ENCODE measurements at places on chromosomes 16 and 17.
A peak's percentile ranks its signal among the peaks of the same experiment; 100 is the strongest.

DNA sequence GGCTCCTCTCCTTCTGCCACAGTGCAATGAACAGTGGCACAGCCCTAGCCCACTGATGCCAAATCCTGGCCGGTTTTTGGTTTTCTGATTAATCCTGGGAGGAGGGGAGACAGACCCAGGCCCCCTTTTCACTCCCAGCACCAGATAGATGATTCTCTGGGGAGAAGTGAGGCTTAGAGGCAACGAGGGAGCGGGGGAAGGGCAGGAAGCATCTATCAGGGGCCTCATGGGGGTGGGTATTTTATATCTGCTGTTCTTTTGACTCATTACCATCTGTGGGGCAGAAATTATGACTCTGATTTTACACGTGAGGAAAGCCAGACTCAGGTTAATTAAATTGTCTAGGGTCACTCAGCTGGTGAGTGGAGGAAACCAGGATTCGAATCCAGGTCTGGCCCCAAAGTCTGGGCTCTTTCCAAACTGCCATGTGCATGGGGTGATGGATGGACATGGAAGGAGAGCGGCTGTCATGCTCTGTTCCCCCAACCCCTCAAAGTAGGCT, 79.4 kb downstream of the MRM1 start:
- no peak for DNase-seq

DNA sequence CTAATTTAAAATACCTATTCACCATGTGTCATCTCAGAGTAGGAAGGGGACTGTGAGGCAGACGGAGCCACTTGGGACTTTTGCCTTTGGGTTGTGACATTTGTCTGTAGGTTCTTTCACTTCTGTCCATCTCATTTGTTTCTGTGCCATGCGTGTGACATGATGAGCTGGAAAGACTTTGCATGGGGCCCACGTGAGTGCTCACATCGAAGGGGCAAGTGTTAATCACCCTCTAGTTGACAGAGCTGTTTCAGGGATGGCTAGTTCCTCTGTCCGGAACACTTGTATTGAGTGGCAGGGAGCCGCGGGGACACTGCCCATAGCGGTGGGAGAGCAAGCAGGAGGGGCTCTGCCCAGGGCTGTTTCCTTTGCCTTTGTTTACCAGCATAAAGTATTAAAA, 112.0 kb downstream of the RPTOR start:
- DNase-seq: no peak

DNA sequence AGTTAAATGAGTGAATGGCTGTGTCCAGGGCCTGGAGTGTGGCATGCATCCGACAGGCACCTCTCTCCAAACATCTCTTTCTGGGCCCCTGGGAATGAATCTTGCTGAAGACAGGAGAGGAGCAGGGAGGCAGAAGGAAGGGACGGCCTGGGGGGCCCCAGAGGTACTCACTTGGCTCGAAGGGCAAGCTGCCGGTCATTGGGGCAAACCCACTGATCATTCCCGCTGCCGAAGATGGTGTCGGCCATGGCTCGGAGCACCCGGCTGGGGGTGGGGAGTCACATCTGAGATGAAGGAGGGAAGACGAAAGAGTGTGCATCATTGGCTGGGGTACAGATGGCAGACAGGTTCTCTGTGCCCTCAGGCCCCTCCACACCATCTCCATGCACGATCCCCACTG, 25.3 kb downstream of the RPH3AL start:
- no peak for DNase-seq

- DNase-seq: peak; percentile 19
Observed at GRCh38 chr17:20955427-20956323, 87.1 kb downstream of the USP22 start.

- DNase-seq: no peak
Observed at GRCh38 chr17:50935996-50936266, 69.8 kb upstream of the TOB1 start.

DNA sequence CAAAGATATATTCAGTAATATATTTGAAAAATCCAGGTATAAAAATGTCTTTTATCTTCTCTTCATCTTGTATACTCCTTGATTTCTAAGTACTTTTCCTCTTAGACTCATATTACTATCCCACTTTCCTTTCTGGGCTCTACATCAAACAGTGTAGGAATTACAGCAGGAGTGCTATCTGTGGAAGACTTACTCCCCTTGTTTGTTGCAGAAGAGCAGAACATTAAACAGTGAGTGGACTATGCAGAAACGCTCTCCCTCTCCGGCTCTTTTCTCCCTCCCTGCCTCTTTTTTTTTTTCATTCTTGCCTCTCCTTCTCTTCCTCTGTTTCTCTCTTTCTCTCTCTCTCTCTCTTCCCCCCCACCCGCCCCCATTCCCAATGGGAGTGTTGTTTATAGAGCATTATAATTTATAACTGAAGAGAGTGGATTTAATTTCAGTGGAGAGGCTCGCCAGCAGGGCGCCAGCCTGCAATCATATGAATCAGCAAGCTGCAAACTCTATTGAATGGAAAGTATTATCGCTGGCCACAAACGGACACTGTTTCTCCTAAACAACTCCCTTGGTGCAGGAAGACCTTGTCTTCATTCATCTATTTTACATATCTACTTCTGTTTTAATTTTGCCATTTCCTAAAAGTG, 242.3 kb upstream of the TBX2 start:
- peak; percentile 30 for DNase-seq

DNA sequence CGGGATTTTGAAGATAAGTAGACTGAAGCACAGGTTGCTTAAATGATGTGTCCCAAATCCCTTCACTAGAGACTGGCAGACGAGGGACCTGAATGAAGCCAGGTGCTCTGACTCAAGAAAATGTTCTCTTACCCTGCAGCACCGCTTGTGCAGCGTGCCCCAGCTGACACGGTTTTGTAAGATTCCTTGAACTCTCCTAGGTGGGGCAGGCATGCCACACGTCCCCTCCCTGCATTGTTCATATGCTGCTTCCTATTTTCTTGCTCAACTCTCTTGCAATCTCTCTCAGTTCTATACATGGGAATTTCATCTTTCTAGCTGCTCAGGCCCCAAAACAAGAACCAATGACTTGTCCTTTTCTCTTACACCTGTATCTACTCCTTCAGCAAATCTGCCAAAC, 22.1 kb upstream of the HNF1B start:
- DNase-seq: no peak

DNA sequence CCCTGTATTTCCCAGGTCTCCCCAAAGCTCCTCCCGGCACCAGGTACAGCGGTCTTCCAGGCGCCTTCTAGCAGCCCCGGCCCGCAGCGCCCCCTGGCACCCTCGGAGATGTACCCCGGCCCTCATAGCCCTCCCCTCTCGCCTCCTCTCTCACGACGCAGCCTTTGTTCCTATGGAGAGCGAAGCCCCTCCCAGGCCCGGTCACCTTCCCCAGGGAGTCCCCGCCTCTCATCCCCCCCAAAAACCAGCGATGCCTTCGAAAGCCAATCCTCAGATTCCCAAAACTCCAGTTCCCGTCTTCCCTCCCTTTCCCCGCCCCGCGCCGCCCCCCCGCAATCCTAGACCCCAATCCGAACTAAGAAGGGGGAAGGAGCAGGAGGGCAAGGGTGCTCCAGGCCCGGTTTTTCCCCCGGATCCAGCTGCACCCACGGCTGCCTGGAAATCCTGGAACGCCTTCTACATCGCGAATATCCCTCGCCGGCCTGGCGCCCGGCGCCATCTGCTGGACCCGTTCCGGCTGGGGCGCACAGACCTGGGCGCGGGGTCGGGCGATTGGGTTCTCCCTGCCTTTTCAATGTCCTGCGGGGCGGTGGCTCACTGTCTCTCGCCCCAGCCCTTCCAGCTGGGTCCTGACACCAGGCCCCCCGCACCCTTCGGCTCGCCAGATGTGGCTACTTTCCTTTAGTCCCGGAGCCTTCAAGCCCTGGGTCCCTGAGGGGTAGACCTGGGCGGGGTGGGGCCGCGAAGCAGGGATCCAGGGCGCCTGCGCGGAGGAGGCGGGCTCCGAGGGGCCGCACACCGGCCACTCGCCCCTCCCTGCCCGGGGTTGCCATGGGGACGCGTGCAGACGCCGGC, at the start of gene DNAH2:
Gene DNAH2, plus strand, starts transcription at position 844 of the 855 bp plus-strand sequence. CDS start 1,991 bp downstream, outside the sequence.
- peak; percentile 95 for DNase-seq

GRCh38 chr17:54899721-54900456, 763 bp upstream of the TOM1L1 start:
- DNase-seq: peak; percentile 8

- DNase-seq: no peak
Observed at GRCh38 chr16:53534206-53534605, 31.2 kb upstream of the AKTIP start.

- no peak for DNase-seq
Observed at GRCh38 chr16:1832838-1833454, 5.9 kb downstream of the FAHD1 start.

DNA sequence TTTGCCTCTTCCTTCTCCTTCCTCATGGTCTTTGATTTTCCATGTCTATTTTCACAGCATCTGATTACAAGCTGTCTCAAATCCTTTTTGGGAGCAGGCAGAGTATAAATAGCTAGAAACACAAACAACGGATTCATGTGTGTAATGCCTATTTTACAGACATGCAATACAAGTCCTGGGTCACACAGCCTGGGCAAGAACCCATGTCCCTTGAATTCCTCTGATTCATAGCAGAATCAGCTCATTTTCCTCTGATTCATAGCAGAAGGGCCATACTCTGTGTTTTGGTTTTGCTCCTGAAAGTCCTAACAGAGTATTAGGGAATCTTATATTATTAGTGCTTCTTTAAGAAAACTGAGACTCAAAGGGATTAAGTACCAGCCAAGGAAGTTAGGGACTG, 71.3 kb downstream of the IRX5 start:
- DNase-seq: peak; percentile 21

- DNase-seq: peak; percentile 48
Observed at GRCh38 chr17:6639586-6640535, 650 bp downstream of the KIAA0753 start.

DNA sequence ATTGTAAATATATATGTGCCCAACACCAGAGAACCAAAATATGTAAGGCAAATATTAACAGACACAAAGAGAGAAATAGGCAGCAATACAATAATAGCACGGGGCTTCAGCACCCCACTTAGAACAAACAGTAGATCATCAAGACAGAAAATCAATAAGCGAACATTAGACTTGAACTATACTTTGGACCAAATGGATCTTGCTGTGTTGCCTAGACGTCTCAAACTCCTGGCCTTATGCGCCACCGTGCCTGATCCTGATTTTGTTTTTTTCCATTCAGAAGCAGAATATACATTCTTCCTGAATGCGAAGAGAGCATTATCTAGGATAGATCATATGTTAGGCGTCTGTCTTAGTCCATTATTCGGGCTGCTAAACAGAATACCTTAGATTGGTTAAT, 41.9 kb upstream of the CDYL2 start:
- no peak for DNase-seq

GRCh38 chr16:64880994-64881393, 240.9 kb downstream of the CDH11 start:
- DNase-seq: no peak

DNA sequence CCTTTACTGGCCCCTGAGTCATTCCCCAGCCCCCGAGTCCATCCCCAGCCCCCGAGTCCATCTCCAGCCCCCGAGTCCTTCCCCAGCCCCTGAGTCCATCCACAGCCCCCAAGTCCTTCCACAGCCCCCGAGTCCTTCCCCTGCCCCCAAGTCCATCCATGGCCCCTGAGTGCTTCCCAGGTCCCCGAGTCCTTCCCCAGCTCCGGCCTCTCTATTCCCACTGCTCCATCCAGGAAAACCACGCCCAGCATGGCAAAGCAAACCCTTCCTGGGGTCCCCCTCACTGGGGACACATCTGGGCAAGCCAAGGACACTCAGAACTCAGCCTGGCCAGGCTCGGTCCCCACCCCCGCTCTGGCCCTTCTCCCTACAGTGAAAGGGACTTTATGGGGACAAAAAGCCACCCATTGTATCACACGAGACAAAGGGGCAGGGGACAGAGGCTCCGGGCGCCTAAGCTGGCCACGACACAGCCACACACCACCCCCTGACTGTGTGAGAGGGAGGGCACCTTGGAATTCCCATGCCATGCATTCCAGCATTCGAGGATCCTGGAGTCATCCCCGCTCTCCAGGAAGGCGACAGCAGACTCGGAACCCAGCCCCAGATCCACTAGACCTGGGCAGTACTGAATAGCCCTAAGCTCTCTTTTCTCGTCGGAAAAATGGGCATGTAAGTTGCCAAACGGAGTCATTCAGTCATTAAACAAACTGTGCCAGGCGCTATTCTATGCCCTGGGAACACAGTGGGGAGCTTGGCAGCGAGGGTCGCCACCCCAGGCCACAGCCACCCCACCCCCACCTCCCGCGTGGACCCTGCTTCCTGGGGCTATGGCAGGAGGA, 14.0 kb downstream of the PLLP start:
- DNase-seq: no peak

DNA sequence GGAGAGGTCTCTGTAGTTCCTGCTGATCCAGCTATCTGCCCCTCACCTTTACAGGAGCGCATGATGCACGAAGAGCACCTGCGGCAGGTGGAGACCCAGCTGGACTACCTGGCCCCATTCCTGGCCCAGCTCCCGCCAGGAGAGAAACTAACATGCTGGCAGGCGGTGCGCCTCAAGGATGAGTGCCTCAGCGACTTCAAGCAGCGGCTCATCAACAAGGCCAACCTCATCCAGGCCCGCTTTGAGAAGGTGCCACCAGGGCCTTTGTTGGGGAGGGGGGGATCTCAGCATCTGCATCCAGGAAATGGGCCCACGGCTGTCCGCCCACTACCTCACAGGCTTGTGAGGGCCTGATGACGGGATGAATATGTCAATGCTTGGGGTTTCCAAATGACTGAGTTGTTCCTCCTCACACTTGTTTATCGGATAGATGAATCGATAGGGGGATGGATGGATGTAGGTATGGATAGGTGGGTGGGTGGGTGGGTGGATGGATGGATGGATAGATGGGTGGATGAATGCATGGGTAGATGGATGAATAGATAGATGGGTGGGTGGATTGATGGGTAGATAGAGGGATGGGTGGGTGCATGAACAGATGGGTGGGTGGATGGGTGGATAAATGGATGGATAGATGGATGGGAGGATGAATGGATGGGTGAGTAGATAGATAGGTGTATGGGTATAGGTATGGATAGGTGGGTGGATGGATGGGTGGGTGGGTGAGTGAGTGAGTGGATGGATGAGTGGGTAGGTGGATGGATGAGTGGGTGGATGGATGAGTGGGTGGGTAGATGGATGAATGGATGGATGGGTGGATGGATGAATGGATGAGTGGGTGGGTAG, 7.0 kb upstream of the KATNB1 start:
- DNase-seq: no peak

DNA sequence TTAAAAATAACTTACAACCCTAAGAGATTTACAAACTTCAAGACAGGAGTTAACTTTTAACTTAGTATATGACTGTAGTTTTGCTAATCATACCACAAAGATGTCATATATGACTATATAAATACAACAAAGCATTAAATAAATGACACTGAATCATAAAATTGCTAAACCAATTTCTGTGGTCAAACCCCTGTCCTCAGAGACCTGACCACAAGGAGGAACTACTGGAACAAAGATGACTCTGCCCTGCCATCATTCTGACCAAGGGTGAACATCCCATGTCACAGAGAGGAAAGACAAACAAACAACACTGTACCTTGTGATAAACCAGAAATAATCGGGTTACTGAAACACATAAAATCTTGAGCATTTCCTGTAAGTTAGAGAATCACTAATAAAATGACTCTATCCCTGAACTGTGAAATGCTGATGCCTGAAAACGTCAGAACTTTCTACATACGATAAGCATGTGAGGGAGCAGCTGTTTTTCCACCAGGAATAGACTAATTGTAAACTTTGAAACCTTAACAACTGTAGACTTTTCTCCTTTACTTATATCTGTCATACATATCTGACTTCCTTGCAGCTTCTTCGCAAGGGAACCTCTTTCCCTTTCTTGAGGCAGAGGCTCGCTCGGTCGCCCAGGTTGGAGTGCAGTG, 47.9 kb downstream of the WDR59 start:
- peak; percentile 81 for DNase-seq

Data from EL (cell line).